ENCODE measurements at places on chromosomes 13 and 19.

- peaks cover 16% of the 10 kb centered on the region for H3K36me3 ChIP-seq
- no peaks in the 10 kb centered on the region for H3K27me3 ChIP-seq
- no peak for DNase-seq
- H3K4me1 ChIP-seq: no peaks in the 10 kb centered on the region
- no peak overlapping the region for H3K27ac ChIP-seq
Measured at GRCh38 chr13:49356223-49356622, 87.6 kb downstream of the CAB39L start.

DNA sequence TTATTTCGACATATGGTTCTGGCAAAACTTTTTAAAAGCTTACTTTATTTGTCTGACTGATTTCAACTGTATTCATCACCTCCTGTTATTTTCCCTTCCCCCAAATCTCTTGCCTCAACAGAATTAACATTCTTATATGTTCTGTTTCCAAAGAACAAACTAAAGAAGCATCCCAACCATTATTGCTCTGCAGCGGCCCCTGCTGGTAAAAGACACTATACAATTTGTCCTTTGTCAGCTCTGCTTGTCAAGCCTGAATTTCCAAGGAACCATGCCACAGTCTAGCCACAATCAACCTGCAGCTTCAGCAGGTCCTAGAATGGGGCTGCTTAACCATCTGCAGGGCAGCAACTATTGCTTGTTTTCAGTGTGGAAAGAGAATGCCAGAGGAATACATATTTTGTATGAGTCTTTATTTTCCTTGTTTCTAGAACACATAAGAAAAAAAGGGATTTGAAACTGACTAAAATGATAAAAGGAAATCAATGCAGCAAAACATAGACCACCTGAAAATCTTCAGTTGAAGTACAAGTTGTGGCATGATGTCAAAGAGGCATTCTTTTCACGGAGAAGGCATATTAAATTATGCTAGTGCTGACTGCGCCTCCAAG, 845.3 kb downstream of the DIAPH3 start:
- H3K4me1 ChIP-seq: no peaks in the 10 kb centered on the region
- peak; percentile 25 for DNase-seq
- no peaks in the 10 kb centered on the region for H3K27me3 ChIP-seq
- H3K36me3 ChIP-seq: no peaks in the 10 kb centered on the region
- H3K27ac ChIP-seq: no peak overlapping the region
- H3K4me3 ChIP-seq: no peak overlapping the region

DNA sequence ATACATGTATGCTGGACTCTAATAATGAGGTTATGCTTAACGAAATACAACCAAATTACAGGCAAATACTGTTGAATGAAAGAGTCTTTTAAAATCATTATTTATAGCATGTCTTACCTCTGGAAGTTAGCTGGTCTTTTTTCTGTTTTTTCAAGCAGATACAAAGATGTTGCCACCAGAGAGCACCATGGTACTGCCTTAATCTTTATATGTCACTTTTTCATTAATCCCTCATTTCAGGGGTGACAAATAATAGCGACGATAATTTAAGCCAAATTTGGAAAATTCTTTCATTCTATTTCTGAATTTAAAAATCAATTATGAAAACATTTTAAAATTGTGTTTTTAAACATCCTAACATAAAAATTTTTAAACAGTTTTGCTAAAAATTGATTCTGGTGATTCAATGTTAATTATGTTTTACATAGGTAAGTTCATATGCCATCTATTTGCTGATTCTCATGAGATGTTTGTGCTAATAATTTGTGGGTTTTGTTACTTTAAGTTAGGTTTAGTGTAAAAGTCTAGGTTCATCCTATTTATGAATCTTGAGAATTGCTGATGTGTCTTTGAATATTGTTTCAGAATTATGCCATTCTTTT, 379.3 kb upstream of the SGCG start:
- no peak overlapping the region for H3K27ac ChIP-seq
- no peak overlapping the region for H3K4me3 ChIP-seq
- H3K36me3 ChIP-seq: no peaks in the 10 kb centered on the region

GRCh38 chr19:784541-784940, 12.7 kb upstream of the PTBP1 start:
- no peak overlapping the region for H3K4me3 ChIP-seq

DNA sequence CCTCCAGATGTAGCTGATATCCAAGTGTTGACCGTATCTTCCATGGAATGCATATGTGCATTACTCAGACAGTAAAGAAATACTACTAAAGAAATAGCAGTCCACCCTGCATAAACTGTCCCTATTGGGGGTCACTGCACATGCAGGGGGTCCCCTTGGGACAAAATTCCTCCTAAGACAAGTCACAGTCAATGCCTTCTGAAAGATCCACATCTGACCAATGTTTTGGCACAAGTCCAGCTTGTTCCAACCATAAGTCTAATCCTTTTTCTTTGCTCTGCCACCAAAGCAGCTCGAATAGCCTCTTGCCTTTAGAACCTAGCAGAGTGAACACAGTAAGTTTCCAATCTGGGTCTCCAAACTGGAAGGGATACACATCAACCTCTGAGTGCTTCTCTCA, 87.9 kb downstream of the DIAPH3 start:
- H3K36me3 ChIP-seq: no peaks in the 10 kb centered on the region
- no peaks in the 10 kb centered on the region for H3K27me3 ChIP-seq
- H3K27ac ChIP-seq: no peak overlapping the region
- H3K4me1 ChIP-seq: no peaks in the 10 kb centered on the region
- no peak for DNase-seq
- H3K4me3 ChIP-seq: no peak overlapping the region

- peaks cover 2% of the 10 kb centered on the region for H3K27me3 ChIP-seq
- no peak overlapping the region for H3K4me3 ChIP-seq
- no peaks in the 10 kb centered on the region for H3K36me3 ChIP-seq
- H3K4me1 ChIP-seq: no peaks in the 10 kb centered on the region
- no peak overlapping the region for H3K27ac ChIP-seq
Measured at GRCh38 chr13:22235285-22235949, 564.5 kb downstream of the FGF9 start.

GRCh38 chr19:45826934-45827333, 11.8 kb upstream of the RSPH6A start:
- no peak overlapping the region for H3K4me3 ChIP-seq
- H3K27me3 ChIP-seq: no peaks in the 10 kb centered on the region
- no peak overlapping the region for H3K27ac ChIP-seq
- DNase-seq: no peak

GRCh38 chr19:39423258-39424086, 11.0 kb downstream of the PLEKHG2 start:
- H3K4me1 ChIP-seq: no peaks in the 10 kb centered on the region
- H3K4me3 ChIP-seq: no peak overlapping the region
- H3K27me3 ChIP-seq: no peaks in the 10 kb centered on the region
- peak overlapping the region; percentile 69 for H3K27ac ChIP-seq
- peaks cover 8% of the 10 kb centered on the region for H3K36me3 ChIP-seq
- DNase-seq: no peak

DNA sequence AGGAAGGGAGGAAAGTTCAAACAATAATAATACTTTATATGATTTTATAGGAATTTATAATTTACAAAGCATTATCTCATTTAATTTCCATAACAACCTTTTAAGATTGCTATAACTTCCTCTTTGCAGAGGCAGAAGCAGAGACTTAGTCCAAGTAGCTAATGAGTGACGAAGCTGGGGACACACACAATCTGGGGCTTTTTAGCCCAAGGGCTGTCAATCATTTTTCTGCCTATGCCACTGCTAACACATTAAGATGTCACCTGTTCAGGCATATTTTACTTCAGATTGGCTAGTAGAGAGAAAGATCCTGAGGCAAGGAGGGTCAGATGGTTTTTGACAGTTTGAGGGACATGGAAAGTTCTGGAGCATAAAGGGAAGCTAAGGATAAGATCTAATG, 12.6 kb downstream of the SCEL start:
- H3K4me3 ChIP-seq: no peak overlapping the region
- H3K36me3 ChIP-seq: no peaks in the 10 kb centered on the region
- DNase-seq: no peak
- no peak overlapping the region for H3K27ac ChIP-seq
- no peaks in the 10 kb centered on the region for H3K27me3 ChIP-seq

DNA sequence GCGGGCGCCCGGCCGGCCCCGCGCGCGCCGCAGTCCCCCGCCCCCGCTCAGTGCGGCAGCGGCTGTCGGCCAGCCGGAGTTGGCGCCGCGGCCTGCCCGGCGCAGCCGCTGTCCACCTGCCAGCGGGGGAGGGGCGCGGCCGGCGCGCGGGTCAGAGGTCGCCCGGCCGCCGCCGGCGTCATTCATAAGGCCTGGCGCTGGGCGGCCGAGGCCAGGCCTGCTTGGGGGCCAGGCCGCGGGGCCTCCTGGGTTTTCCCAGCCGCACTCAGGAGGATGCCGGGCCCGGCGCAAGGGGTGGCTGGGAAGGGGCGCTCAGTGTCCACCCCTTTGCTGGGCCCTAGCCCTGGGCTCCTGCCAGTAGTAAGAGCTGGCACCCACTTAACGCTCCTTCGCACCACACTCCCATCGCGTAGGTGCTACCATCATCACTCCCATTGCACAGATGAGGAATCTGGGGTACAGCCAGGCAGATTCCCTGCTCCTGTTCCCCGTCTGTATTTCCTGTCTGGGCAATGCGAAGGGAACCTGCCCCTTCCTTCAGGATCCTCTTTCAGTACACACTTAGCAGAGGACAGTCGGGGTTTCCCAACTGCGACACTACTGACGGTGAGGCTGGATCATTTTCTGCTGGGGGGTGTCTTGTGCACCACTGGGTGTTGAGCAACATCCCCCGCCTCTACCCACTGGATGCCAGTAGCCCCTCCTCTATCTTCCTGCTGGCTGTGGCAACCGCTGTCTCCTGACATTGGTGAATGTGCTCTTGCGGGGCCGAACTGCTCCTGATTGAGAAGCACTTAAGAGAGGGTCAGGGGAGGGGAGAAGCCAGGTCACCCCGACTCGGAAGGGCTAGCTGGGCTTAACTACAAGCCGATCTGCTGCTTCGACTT, 846 bp upstream of the PRKACA start:
- peak; percentile 30 for DNase-seq
- no peaks in the 10 kb centered on the region for H3K27me3 ChIP-seq
- peak overlapping the region; percentile 90 for H3K27ac ChIP-seq
- H3K4me1 ChIP-seq: peaks cover 27% of the 10 kb centered on the region
- H3K36me3 ChIP-seq: no peaks in the 10 kb centered on the region

GRCh38 chr13:70604448-70604847, 496.2 kb upstream of the KLHL1 start:
- no peak overlapping the region for H3K27ac ChIP-seq
- no peaks in the 10 kb centered on the region for H3K4me1 ChIP-seq
- H3K36me3 ChIP-seq: no peaks in the 10 kb centered on the region
- no peaks in the 10 kb centered on the region for H3K27me3 ChIP-seq

DNA sequence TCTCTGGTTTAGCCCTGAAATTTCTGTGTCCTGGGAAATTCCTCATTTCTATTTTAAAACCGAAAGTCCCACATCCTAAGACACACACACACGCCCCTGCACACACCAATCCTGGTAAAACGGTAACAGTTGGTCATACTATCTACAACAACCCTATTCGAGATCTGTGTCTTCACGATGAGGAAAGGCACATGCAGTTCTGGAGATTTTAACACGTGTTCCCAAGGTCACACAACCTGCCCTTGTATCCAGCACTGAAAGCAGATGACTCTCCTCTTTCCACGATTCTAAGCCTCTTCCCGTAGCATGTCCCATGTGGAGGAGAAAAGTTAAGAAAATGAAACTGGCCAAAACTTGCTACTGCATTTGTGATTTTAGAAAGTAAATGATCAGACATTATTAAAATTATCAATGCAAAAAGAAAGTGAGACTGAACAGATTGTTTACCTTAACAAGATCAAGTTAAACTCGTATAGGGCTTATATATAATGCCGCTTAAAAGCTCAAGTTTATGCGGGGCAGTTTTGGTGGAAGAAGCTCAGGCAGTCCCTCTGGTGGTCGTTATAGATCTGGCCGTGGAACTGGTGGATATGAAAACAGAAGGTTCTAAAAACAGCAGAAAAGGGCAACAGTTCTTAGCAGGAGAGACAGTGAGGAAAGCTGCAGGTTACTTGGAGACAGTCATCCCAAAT, 32.7 kb downstream of the VSTM1 start:
- no peaks in the 10 kb centered on the region for H3K36me3 ChIP-seq
- no peak overlapping the region for H3K27ac ChIP-seq
- no peak for DNase-seq

DNA sequence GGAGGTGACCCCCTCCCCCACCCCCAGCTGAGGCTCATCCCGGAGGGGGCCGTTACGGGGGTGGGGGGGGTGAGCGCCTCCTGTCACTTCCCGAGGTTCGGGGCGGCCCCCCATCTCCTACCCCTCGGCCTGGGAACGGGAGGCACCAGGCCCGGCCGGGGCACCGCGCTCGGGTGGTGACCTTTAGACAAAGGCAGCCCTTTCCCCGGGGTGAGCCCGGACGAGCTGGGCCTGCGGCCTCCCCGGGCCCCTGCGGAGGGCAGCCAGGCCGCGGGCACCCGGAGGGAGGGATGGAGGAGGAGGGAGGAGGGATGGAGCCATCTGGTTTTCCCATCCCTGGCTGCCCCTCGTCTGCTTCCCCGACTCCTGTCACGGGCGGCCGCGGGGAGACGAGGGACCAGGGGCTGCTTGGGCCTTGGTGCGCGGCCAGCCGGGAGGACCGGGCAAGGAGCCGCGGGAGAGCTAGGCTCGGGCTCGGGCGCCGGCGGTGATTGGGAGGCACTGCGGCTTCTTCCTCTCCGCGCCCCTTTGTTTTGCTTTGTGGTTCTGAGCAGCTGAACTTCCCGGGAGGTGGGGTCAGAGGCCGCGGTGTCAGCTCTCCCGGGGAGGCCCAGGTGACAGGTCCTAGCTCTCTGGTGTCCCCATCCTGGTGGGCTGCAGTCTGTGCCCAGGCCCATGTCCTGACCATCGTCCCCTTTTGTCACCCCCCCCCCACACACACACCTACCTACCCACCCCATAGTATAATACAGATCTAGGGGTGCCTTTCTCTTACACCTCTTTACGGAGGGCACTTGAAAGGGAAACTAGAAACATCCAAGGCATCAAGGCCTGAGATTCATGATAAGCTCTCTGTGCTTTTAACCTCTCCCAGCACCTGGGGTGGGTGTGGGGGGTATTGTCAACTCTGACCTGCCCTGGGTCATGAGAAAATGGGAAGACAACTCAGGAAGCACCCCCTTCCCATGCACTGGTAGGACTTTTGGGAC, 1.3 kb downstream of the BICRA start:
- peak overlapping the region; percentile 60 for H3K27ac ChIP-seq
- peak overlapping the region; percentile 82 for H3K4me3 ChIP-seq
- DNase-seq: peak; percentile 45
- H3K27me3 ChIP-seq: no peaks in the 10 kb centered on the region

- H3K4me3 ChIP-seq: no peak overlapping the region
- no peaks in the 10 kb centered on the region for H3K27me3 ChIP-seq
- peaks cover 25% of the 10 kb centered on the region for H3K36me3 ChIP-seq
Measured at GRCh38 chr19:12660980-12661379, 5.6 kb downstream of the MAN2B1 start.

GRCh38 chr19:18190278-18190677, 2.7 kb upstream of the MPV17L2 start:
- H3K4me1 ChIP-seq: peaks cover 17% of the 10 kb centered on the region
- no peak overlapping the region for H3K4me3 ChIP-seq
- no peak overlapping the region for H3K27ac ChIP-seq
- no peaks in the 10 kb centered on the region for H3K27me3 ChIP-seq

GRCh38 chr13:93420206-93420605, 193.6 kb downstream of the GPC6 start:
- H3K4me1 ChIP-seq: no peaks in the 10 kb centered on the region
- no peak for DNase-seq
- H3K27me3 ChIP-seq: no peaks in the 10 kb centered on the region
- H3K27ac ChIP-seq: no peak overlapping the region
- no peaks in the 10 kb centered on the region for H3K36me3 ChIP-seq

GRCh38 chr19:6424195-6424938, at the start of gene KHSRP:
Gene KHSRP (minus strand): TSS chr19:6424811. CDS start chr19:6424701, 110 bp downstream.
- peak within 1 kb of the TSS; percentile 89 for H3K27ac ChIP-seq
- H3K4me3 ChIP-seq: peak within 1 kb of the TSS; percentile 86
- H3K4me1 ChIP-seq: peaks cover 23% of the 10 kb centered on the region
- H3K36me3 ChIP-seq: no peaks in the 10 kb centered on the region

GRCh38 chr13:29858231-29858630, 7.8 kb upstream of the UBL3 start:
- peaks cover 9% of the 10 kb centered on the region for H3K27me3 ChIP-seq
- H3K27ac ChIP-seq: no peak overlapping the region
- H3K4me3 ChIP-seq: no peak overlapping the region
- no peak for DNase-seq
